Spleen (tissue), 13 donors: ENCODE measurements at places on chromosomes 1 and 21.
A peak's percentile ranks its signal among the peaks of the same experiment; 100 is the strongest.

DNA sequence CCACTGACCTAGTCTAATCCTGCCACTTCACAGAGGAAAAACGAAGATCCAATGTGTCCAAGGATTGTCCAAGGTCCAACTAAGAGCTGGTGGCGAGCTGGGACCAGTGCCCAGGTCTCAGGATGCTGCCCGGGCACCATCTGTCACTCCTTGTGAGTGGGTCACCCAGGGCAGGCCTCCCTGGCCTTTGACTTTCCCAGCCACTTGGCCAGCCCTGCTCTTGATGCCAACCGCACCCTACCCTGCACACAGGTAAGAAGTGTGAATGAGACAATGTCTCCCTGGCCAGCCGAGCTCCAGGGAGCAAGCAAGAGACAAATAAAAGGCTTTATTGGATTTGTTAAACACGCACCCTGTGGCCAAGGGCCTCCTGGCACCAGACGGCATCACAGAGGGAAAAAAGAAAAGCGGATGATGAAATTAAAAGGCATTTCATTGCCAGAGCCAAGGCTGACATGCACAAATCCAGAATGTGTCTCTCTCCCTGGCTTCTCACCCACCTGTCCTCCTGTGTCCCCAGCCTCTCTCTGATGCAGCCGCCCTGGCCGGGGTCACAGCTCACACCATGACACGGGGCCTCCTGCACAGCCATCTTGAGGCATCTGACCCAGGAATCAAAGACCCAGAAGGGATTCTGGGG lies 72.8 kb downstream of the CAMK2N1 start:
- DNase-seq = no peak

DNA sequence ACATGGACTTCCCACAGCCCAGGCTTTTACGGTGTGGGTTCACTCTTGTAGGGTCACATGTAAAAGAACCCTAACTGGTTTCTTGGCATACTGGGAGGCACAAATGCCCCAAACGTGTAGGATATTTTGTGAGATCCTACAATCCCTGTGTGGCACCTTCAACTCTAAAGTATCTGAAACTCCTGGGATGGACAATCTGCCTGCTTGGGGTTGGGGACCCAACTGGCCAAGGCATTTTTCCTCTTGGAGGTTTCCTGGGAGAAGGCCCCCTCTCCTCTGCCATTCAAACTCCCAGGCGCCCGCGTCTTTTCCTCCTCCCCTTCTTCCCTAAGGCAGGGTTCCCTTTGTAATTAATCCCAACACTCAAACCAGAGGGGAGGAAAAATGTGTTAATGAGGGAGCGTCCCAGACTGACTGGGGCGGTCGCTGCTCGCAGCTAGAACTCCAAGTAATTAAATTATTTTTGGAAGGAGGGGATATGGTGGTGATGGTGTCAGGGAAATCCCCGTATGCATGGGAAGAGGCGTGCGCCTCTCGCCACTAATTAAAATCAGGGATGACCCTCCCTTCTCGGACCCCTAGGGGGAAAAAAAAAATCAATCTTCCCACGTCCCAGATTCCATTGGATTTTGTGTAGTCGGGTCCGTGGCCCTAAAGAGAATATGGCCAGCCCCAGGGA lies 681 bp upstream of the VANGL2 start:
- DNase-seq = no peak

GRCh38 chr1:211305044-211305443 lies 21.6 kb upstream of the TRAF5 start:
- no peak for DNase-seq

DNA sequence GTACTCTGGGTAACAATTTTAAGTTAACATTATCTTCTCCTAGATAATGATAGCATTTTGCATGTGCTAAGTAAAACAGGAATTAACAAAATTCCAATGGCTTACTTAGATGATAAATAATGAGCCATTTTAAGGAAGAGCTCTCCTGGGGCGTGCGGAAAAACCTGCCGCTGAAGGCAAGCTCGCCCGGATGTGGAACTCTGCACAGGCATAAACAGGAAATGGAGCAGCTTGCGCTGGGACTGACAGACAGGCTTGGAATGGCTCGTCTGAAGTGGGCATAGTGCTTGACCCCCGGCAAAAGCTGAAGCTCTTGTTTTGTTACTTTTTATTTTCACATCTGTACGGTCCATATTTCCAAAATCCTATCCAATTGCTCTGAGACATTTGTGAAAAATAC lies 169.2 kb downstream of the ZNF281 start:
- no peak for DNase-seq

GRCh38 chr1:51555866-51556619 lies 37.0 kb upstream of the EPS15 start:
- no peak for DNase-seq

- DNase-seq = no peak
Measured at GRCh38 chr21:35637431-35637830, 422.9 kb downstream of the SETD4 start.

- no peak for DNase-seq
Measured at GRCh38 chr1:52899445-52899894, 22.1 kb downstream of the ECHDC2 start.

GRCh38 chr21:19120591-19120990 lies 717.0 kb upstream of the TMPRSS15 start:
- no peak for DNase-seq

DNA sequence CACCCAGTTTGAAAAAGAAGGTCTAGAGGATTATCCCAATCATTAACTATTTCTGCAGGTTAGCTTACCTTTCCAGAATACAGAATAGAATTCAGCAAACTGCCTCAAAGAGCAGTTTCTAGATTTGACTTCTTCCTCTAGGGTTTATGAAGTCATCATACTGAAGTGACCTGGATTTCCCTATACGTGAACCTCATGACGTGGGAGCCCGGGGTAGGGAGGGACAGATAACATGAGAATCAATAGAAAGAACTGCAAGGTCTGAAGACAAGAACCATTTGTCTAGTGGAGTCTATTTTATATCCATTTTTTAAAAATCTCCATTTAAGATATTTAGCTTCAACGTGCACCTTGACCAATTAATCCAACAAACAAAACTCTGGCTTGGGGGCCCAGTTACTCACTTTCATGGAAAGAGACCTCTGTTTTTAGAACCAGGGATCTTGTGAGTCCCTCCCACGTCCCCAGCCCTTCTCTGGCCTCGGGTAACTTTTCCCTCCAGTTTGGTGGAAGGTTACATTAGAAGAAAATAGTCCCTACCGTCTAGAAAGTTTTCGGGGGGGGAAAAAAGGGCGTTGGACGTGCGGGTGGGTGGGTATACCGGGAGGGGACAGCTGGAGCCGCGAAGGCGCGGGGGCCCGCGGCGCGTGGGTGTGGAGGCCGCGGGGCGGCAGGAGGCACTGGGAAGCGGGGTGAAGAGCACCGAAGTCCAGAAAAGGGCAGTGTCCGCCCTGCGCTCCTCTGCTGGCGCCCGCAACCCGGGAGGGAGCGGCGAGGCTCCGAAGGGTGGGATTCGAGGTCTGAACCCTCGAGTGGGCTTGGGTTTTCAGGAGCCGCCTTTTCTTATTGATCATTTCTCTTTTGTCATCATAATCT lies 13.8 kb upstream of the POGZ start:
- DNase-seq = peak; percentile 82

DNA sequence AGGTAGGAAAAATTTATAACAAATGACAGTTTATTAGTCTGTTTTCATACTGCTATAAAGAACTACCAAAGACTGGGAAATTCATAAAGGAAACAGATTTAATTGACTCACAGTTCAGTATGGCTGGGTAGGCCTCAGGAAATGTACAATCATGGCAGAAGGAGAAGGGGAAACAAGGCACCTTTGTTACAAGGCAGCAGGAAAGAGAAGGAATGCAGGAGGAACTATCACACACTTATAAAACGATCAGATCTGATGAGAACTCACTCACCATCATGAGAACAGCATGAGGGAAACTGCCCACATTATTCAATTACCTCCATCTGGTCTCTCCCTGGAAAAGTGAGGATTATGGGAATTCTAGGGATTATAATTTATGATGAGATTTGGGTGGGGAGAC lies 61.3 kb downstream of the ASB17 start:
- no peak for DNase-seq

DNA sequence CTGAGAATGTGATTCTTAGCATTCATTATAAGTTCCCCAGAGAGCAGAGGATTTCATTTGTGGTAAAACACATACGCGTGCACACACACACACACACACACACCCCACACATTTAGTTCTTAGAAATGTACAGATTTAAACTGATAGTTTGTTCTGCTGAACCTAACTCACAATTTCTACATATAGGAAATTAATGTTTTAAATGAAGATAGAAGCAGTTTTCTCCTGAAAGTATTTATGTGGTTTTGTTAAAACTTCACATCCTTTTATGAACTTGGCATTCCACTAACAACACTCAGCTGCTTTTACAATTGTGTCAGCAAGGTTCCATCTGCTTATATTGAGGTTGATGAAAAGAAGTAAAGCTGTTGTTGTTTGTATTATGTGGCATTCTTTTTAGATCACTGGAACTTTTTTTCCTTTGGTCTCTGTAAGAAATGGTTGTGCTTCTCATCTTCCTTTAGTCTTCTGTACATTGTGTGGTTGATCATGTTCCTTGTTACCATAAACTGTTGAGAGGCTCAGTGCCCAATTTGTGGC lies 41.6 kb downstream of the AK4 start:
- DNase-seq = no peak

DNA sequence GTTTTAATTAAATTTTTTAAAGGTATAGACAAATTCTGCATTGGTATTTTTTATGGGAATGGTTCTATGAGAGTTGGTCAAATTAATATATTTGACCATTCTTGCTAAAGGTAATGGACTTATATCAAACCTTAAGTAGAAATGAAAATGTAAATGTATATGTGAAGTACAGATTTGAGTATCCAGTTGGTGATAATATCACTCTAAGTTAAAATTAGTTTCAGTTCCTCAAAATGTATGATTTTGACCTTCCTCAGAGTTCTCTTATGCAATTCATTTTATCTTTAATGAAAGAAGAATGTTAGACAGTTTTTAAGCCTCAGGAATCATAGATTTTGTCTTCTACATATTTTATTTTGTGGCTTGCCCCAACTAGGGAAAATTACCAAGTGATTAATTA lies 1291.5 kb upstream of the B3GALT2 start:
- no peak for DNase-seq

DNA sequence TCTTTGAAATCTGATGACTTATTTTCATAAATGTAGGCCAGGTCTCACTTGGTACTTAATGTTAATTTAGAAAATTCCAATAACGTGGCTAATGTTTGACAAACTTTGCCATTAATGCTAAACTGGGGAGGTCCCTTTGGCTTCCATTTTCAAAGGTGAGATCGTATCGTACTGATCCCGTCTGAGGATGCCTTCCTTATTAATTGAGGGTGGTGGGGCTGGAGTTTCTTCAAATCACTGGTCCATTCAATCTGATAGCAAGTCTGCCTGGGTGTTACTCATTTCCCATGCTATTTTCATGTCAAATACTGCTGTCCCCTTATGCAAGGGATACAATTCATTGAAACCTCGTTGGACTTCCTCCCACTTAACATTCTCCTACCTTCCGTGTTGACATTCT lies 327.1 kb downstream of the DISC1 start:
- DNase-seq = no peak

- no peak for DNase-seq
Measured at GRCh38 chr1:8460132-8460544, 142.2 kb downstream of the SLC45A1 start.

- no peak for DNase-seq
Measured at GRCh38 chr1:185694081-185694480, 40.1 kb upstream of the HMCN1 start.

DNA sequence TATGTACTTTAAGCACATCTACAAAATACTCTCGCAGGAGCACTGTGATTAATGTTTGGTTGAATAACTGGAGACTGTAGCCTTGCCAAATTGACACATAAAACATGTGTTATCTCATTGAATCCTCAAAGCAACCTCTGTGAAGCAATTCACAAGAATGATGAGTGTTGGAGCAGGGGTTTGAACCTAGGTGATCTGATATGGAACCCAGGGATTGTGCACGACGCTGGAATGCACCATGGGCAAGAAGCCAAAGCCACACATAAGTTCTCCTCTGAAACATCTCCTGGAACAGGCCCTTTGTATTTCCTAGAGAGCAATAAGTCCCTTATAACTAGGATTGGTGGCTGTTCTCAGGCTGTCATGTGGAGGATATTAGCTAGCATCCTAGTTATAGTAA lies 124.6 kb upstream of the IVNS1ABP start:
- DNase-seq = no peak

DNA sequence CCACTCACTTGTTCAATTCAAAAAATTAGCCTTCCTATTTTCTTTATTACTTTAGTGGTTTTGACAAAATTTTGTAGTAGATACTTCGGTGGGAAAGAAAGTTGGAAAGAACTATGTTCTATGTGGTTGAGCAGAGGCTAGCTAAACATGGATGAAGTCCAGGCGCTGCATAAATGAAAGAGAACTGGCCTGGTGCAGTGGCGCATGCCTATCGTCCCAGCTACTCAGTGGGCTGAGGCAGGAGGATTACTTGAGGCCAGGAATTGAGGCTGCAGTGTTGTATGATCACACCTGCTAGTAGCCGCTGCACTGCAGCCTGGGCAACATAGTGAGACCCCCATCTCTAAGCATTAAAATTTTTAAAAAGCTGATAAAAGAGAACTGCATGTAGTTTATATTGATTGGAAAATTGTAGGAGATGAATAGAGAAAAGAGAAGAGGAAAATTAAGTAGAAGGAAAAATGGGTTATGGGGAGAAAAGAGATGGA lies 21.0 kb downstream of the IFNAR1 start:
- no peak for DNase-seq

- peak; percentile 90 for DNase-seq
Measured at GRCh38 chr21:32569261-32570230, 15.8 kb downstream of the TCP10L start.

DNA sequence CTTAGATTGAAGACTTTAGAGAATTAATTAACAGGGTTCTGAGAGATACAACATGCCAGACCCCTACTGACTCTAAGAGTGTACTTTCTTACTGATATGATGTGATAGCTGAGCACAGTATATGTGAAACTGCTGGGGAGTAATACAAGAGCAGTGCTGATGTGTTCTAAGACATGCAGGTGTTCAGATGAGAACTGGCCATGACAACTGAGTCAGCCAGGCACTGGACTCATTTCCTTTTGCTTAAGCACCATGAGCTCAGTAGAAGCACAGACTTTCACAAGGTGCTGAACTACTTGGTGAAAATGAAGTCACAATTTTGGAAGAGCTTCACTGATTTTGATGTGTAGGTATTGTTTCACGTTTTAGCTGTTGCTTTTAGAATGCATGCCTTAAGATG lies 15.9 kb upstream of the POGZ start:
- no peak for DNase-seq
